ENCODE measurements at places on chromosomes 3 and 15.
A peak's percentile ranks its signal among the peaks of the same experiment; 100 is the strongest.

DNA sequence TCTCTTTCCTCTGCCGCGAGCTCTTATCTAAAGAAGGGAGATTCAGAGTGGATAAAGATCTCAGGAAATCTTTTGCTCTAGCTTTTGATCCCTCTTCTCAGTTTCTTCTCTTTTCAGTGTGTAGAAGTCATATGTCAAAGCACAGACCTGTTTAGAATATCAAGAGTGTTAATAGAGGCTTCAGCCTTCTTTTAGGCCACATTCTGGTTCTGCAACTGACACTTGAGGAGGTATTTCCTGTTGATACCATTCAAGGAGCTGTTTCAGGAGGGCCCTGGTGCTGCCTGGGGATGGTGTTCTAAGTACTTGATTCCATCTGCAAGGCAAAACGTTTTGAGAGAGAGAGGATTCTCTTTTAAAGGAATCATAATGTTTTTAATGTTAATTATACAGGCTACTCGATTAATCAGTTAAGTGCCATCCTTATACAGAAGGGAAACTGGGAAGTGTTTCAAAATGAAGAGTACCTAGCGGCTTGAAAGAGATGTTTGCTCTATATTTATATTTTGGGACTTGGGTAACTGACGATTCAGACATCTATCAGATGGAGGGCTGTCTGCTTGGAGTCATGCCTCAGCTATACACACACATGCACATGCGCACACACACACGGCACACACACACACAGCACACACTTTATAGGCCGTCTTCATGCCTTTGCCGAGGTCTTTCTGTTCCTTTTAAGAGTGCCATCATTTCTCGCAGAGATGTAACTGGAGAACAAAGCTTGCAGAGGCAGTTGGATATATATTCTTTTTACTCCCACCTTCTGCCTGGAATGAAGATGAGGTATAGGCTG, 313.9 kb downstream of the PTPRG start:
- DNase-seq = no peak

- DNase-seq = no peak
These were observed 97.6 kb upstream of the FRMD4B start for GRCh38 chr3:69483449-69483848.

- DNase-seq = no peak
These were observed 30.4 kb downstream of the SQOR start for GRCh38 chr15:45665261-45665660.

DNA sequence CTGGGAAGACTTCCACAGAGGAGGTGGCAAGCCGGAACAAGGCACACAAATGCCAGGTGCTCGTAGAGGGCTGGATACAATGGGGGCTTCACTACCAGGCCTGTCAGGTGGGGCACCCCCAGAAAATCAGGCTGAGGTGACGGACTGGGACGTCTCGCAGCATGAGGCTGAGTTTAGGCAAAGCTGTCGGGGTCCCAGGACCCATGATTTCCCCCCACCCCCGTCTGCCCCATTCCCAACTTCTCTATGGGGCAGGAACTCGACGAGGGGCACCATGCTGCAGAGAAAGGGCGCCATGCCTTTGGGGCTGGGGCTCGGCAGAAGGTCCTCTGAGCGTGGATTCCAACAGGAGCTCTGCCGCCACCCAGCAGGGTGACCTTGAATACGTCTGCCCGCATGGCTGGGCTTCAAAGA, 65.7 kb upstream of the HES1 start:
- DNase-seq = no peak

GRCh38 chr15:67146875-67147381, 81.5 kb downstream of the SMAD3 start:
- no peak for DNase-seq

- no peak for DNase-seq
These were observed 225.6 kb downstream of the TBL1XR1 start for GRCh38 chr3:176971613-176972174.

GRCh38 chr3:184635126-184635525, 73.5 kb downstream of the EPHB3 start:
- no peak for DNase-seq

DNA sequence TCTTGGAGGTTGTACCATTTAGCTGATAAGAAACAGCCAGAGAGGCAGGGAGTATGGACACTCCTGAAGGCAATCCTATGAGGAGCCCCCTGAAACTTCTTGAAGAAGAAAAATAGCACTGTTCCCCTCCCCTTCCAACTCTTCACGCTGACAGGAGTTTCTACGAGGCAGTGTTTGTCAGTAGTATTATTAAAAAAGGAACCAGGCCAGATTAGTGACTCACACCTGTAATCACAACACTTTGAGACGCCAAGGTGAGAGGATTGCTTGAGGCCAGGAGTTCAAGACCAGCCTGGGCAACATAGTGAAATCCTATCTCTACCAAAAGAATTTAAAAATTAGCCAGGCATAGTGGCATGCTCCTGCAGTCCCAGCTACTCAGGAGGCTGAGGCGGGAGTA, 38.7 kb downstream of the WWTR1 start:
- DNase-seq = no peak

GRCh38 chr15:43376017-43376705, 5.3 kb downstream of the TUBGCP4 start:
- DNase-seq = no peak

GRCh38 chr15:50318697-50319096, 36.3 kb downstream of the GABPB1 start:
- no peak for DNase-seq

- peak; percentile 25 for DNase-seq
These were observed 175.8 kb downstream of the FOXB1 start for GRCh38 chr15:60179786-60180391.

DNA sequence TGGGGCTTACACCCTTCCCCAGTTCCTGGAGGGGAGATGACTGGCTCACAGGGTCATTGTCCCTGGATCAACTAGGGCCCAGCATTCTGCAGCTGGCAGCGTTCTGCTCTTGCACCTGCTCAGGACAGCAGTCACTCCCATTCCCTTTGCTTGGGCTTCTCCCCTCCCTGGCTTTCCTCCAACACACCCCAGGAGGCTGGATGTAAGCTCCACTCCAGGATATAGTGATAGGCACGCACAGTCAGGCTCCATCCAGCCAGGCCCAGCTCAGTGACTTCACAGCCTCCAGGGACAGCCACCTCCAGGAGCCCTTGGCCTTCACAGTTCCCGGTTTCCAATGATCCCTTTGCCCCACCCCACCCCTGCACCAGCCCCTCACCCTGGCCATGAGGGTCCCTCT, 1.9 kb downstream of the SPTBN5 start:
- DNase-seq = no peak

GRCh38 chr15:36951731-36952247, 148.6 kb downstream of the MEIS2 start:
- no peak for DNase-seq

DNA sequence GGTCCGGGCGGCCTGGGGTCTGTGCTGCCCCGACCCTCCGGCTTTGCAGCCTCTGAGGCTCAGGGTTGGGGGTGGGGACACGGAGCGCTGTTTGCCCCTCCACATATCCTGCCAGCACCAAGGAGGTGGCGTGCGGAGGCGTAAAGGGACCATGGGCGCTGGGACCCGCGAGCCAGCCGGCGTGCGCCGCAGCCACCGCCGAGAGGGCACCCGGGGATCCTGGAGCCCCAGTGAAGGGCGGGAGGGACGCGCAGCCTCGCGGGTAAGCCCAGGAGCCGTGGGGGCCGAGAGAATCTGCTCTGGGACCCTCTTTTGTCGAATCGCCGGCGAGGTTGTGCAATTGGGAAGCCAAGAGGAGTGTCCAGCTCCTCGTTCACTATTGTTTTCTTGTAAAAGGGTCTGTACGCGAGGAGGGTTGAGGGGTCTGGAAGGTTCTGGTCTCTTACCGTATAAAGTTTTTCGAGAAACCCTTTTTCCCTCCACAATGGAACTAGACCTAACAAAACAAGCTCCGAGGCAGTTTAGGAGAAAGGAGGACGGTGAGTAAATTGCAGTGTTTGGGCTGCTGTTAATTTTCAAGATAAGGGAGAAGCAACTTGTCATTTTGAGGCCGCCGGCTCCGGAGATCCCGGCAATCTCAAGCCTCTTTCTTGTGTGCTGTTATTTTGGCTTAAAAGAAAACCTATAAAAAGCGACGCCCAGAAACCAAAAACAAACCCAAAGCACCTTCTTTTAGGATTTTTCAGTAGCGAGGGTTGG, 29.9 kb upstream of the ST3GAL6 start:
- no peak for DNase-seq

- DNase-seq = peak; percentile 31
These were observed 718 bp downstream of the SPG11 start for GRCh38 chr15:44662478-44663409.

- DNase-seq = no peak
These were observed 11.5 kb downstream of the SETMAR start for GRCh38 chr3:4314688-4315087.

GRCh38 chr3:24004171-24004938, 59.3 kb downstream of the NR1D2 start:
- no peak for DNase-seq

- DNase-seq = no peak
These were observed 93.7 kb downstream of the TMEM266 start for GRCh38 chr15:76153241-76154197.

- DNase-seq = peak; percentile 84
These were observed 39.3 kb downstream of the PLD1 start for GRCh38 chr3:171770689-171771620.

DNA sequence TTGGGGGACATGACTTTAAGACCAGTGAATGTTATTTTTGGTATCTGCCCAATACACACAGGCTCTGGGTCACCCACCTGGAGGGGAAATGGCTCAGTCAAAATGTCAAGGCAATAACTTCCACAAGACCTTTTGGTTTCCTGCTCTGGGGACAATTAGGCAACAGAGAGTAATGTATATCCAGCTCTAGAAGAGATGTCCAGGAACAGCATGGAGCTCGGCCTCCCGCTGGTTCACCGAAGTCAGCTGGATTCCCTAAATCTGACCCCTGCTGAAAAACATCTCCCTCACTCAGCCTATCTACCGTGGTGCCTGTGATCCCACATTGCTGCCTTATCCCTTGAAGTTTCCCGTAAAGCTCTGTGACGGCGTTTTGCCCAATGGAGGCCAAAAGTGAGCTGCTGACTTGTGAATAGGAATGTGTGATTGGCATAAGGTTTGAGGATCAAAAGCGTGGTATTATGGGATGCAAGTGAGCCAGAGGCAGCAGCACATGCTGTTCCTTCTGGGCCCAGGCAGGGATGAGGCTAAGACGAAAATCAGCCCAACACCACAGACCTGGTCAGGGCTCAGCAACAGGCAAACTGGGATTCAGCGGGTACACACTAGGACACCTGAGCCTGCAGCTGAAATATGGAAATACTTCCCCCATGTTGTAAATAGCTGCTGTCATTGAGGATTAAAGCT, 47.2 kb upstream of the SLC6A11 start:
- DNase-seq = no peak

DNA sequence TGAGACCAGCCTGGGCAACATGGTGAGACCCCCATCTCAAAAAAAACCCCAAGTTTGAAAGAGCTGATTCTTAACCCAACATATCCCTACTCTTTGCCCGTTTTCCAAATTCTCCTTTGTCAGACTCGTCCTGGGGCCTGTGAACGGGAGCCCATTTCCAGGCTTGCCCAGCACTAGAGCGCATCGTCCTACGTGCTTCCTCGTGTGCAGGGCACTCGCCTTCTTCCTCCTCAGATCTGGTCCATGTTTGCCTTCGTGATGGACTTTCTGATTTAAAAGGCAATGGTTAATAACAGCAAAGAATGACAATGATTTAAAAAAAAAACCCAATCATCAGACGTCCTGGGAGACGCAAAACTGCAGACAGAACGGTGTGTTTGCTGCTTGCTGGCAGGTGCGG, 10.1 kb downstream of the MELTF start:
- DNase-seq = no peak

DNA sequence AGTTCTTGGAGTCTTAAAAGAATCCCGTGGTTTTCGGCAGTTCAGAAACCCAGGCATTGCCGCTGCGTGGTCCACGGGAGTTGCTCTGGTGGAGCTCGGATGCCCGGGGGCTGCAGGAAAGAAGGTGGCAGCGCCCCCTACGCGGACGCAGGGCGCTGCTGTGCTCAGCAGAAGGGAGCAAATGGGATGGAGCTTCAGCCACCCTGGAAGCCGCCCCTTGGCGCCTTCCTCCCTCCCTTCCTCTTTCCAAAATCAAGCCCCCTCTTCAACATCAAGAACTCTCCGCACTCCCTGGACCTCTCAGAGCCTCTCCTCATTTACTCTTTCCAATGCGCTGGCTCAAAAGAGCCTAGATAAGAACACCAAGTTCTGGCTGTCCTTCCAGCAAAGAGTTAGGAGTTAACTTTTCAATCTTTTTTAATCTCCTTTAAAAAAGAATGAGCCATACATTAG, 880 bp upstream of the CHRNA7 start:
- DNase-seq = no peak

- no peak for DNase-seq
These were observed 437 bp downstream of the CELSR3 start for GRCh38 chr3:48662145-48662752.

- no peak for DNase-seq
These were observed 45.7 kb downstream of the EHHADH start for GRCh38 chr3:185207931-185208746.

DNA sequence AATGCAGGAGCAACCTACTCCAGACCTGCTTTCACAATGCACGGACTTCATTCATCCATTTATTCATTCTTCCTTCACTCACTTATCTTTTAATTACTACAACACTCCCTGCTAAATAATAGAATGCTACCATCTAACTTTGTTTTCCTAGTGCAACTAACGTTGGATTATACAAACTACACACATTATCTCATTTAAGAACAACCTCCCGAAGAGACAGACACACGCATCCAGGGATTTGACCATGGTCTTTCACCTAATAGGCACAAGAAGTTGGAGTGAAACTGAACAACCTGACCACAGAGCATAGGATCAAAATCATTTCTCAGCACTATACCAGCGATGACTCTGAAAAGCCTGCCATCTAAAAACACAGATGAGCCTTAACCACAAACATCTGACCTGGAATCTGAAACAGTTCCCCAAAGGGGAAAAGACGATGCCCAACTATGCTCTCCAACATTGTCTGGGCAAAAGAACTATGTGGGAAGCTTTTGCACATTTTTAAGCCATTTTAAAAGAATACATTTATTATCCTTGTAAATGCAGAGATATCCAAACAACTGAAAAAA, 21.0 kb downstream of the ZNF385D start:
- DNase-seq = no peak

- DNase-seq = no peak
These were observed 2.4 kb upstream of the MYZAP start for GRCh38 chr15:57589281-57589680.

GRCh38 chr3:140165781-140166180, 230.8 kb downstream of the CLSTN2 start:
- DNase-seq = no peak

- DNase-seq = no peak
These were observed 287.8 kb upstream of the MCTP2 start for GRCh38 chr15:93943586-93943985.

- no peak for DNase-seq
These were observed 92.1 kb upstream of the BHLHE40 start for GRCh38 chr3:4887177-4887576.

GRCh38 chr3:194320744-194321243, 30.3 kb downstream of the CPN2 start:
- DNase-seq = no peak

GRCh38 chr3:65004795-65005295, 317.0 kb upstream of the ADAMTS9 start:
- DNase-seq = no peak

Data from foreskin melanocyte (primary cell).